NCI-H526 (cell line): ENCODE measurements at places on chromosomes 2 and 18.

DNA sequence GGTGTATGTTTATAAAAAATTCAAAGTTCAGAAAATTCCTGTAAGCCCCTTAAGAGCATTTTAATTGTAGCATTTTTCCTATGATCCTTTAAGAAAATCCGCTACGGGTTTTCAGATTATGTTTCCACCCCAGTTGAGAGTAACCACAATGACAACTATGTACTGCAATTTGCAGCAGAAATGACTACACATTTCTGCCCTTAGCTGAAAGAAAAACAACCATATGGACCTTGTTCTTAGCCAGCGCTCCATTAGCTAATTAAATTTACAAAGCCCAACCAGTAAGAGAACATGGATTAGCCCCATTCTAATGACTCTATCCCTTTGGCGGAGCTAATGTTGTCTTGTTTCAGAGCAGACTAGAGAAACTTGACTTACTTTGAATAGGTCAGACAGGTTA is 247.6 kb downstream of the SLC8A1 start:
- no peak for DNase-seq

- no peak for DNase-seq
Observed at GRCh38 chr18:48312066-48312465, 97.1 kb downstream of the ZBTB7C start.

GRCh38 chr2:98037666-98038336 is 42.1 kb upstream of the TMEM131 start:
- DNase-seq, result no peak

DNA sequence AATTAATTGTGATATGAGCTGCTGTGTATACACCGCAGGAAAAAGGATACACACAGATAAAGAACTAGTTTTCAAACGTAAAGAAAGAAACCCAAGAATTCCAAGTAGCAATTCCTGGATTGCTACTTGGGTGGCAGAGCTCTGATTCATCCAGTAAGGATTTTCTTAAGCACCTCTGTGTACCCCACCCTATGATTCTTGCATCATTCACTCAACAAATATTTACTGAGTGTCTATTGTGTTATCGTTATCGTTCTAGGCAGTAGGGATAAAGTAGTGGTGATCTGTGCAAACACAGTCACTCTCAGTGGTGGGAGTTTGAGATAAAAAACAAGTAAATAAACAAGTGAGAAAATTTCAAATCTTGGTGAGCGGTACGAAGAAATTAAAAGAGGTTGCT is 4.9 kb upstream of the TMEM200C start:
- no peak for DNase-seq

DNA sequence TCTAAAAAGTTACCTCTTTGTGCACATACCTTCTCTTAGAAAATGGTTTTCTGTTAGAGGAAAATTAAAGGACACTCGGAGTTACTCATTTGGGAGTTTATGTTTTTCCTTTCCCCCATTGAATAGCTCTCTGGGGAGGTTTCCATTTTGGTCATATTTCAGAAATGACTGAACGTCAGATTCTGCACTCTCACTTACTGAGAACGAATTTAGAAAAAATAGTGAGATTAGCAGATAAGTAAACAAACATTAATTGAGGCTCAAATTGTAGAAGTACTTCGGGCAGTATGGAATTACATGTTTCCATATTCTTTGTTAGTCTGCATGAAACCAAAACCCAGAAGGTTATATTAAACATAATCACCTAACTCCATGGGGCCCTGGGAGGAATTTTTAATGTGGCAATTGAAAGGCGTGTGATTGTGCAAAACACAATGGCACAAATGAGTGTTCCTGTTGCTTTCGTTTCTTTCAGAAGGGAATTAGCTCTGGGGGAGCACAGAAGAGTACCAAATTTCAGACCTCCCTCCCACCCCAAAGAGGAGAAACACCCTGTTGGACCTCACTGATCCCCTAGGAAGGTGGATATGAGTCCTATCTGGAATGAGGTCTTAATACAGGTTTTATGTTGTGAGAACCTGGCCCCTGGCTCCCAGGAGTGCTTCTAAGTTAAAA is 212.3 kb downstream of the BCL2 start:
- DNase-seq, result no peak

GRCh38 chr2:135913727-135914365 is 37.6 kb upstream of the MCM6 start:
- DNase-seq, result peak; percentile 7

DNA sequence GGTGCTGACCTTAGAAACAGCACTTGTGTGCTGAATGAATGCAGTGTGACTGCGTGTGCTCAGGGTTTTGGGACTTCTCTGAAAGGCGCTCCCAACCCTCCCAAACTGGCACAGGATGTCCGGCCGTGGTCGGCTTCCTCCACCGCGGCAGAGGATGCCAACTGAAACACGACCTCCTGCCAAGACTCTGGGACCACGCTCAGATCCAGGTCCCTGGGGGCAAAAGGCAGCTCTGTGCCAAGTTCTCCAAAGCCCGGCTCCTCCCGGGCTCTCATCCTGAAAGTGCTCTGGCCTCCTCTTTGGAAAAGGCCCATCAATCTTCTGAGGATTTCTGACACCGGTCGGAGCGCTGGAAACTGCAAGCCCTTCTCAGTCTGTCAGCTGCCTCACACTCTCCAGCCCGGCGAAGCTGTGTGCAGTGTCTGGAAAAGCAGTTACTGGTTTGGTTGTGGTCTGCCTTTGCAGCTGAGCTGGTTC is 32.3 kb upstream of the ZBTB7C start:
- DNase-seq, result no peak

- DNase-seq, result no peak
Observed at GRCh38 chr18:44876755-44877154, 196.1 kb downstream of the SETBP1 start.

DNA sequence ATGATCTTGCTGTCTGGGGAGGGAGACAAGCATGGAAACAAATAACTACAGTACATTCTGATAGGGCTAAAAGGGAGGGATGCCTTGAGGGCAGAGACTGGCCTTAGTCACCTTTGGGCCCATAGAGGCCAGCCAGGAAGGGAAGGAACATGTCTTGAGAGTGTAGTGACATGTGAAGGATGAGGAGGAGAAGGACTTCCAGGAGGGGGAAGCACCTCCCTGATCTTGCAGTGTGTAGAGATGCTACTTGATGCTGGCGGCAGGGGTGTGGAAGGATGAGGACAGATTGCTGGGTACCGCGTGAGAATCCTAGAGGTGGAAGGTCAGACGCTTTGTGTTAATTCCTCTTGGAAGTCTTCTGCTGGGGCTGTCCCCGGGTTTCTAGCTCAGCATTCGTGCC is 13.1 kb downstream of the TET3 start:
- no peak for DNase-seq

GRCh38 chr2:176650104-176650837 is 381.0 kb downstream of the MTX2 start:
- DNase-seq, result peak; percentile 73

GRCh38 chr2:238259061-238260020 is 19.5 kb upstream of the HES6 start:
- DNase-seq, result no peak

GRCh38 chr2:138017824-138018223 is 53.6 kb downstream of the HNMT start:
- no peak for DNase-seq

GRCh38 chr18:8696749-8697211 is 8.6 kb upstream of the MTCL1 start:
- peak; percentile 19 for DNase-seq

- no peak for DNase-seq
Observed at GRCh38 chr2:240225131-240225530, 84.7 kb upstream of the OTOS start.

- no peak for DNase-seq
Observed at GRCh38 chr2:230318190-230319121, 8.5 kb upstream of the SP140L start.
